ENCODE measurements at places on chromosomes 1 and 21. TPM values are rescaled to one million over a fixed set of nuclear protein-coding genes. Genes with fewer than 3 reads are reported as not detected.

Gene KRTAP13-1
- total RNA-seq = not detected

Gene LEPR
- 11.6 TPM for total RNA-seq

Gene IL22RA1
- 0.21 TPM for total RNA-seq

Gene OR2L5
- total RNA-seq = not detected

Gene CFAP141
- not detected for total RNA-seq

Gene DENND2C
- total RNA-seq = 1.3 TPM

Gene TMPRSS3
- total RNA-seq = 4.1 TPM

Gene YOD1
- total RNA-seq = 8.2 TPM

Gene PPM1J
- 2.1 TPM for total RNA-seq

Gene KRTAP11-1
- not detected for total RNA-seq

Gene BGLAP
- total RNA-seq = not detected

Gene NMNAT2
- 1.0 TPM for total RNA-seq

Gene ELAPOR1
- total RNA-seq = not detected

Gene OR2L13
- not detected for total RNA-seq

Gene ZMYND12
- 0.46 TPM for total RNA-seq

Gene CLIC6
- 8.0 TPM for total RNA-seq

Gene GATAD2B
- 12.7 TPM for total RNA-seq

Gene TPTE
- not detected for total RNA-seq

Gene CLCA4
- total RNA-seq = not detected

Gene S100A7
- total RNA-seq = not detected

Gene FGR
- 0.41 TPM for total RNA-seq

Gene NT5C1A
- not detected for total RNA-seq

Gene SH2D2A
- 2.3 TPM for total RNA-seq

Gene PTGER3
- total RNA-seq = 1.4 TPM

Gene DTL
- 5.1 TPM for total RNA-seq

Gene CRP
- not detected for total RNA-seq

Measured in kidney epithelial cell (primary cell).